ENCODE measurements at places on chromosomes 3 and 15.

- H3K4me3 ChIP-seq = no peak overlapping the region
- DNase-seq = no peak
- H3K27ac ChIP-seq = no peak overlapping the region
- H3K4me1 ChIP-seq = no peaks in the 10 kb centered on the region
- H3K36me3 ChIP-seq = no peaks in the 10 kb centered on the region
These were observed 77.2 kb downstream of the IL12A start for GRCh38 chr3:160065786-160066185.

DNA sequence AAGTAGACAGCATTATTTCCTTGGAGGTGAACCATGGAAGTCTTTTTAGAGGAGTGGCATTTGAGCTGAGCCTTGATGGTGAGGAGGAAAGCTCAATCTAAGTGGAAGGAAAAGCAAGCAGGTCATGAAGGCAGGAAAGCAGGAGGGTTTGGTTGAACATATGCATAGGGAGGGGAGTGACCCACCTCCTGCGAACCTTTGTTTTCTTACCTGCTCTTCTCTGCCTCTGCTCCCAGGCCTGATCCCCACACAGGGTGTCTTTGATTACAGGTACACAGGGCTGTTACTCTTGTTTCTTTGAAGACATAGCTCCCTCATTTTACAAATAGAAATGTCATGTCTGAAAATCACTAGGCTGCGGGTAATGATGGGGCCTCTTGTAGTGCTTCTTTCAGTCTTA is 248.1 kb upstream of the TPRG1 start:
- no peak for DNase-seq
- no peaks in the 10 kb centered on the region for H3K27me3 ChIP-seq
- no peaks in the 10 kb centered on the region for H3K36me3 ChIP-seq
- H3K4me1 ChIP-seq = peaks cover 21% of the 10 kb centered on the region

DNA sequence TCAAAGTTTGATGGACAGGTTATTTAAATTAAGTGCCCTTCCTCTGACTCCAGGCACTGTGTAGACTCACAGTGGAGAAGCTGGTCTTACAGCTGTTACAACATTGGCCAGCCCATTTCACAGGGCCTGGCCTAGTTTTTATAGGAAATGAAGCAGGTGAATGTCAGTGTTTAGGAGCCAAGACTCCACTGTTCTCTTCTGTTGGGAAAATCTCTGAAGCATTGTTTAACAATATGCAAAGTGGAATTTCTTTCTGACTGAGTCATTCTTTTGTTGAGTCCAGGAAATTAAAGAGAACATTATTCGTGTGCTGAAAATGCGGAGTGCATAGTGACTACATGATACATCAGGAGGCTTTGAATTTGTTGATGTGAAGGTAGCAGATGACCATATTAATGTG is 64.7 kb downstream of the ARRDC4 start:
- DNase-seq = no peak
- H3K36me3 ChIP-seq = no peaks in the 10 kb centered on the region
- H3K27ac ChIP-seq = no peak overlapping the region
- no peak overlapping the region for H3K4me3 ChIP-seq

DNA sequence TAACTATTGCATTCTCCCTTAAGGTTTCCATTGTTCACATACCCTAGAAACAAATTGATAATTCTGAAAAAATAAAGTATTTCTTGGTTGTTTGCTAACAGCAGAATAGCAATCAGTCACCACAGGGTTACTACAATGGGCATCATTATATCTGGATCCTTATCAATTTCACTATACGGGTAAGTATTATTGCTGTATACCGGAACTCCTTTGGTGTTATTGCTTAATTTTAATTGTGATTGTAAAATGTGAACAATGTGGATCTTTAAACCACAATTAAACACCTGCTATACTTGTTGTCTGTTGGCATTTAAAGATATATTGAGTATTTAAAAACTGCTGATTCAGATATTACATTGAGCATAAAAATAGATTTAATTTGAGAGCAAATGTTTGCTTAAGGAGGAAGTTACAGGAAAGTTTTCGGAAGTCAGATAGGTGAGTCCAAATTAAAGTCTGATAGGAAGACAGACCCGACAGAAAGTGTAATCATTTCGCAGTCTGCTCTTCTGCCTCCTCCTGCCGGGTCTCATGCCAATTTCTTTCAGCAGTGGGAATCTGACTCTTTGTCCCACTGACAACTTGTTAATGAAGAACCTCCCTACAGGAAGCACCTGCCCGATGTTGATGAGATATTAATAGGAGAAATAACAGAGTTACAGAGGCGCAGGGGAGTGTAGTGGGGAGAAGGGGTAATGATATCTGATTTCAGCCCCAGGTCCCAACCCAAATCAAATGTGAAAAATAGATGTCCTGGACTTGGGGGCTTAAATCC is 169.7 kb upstream of the TBC1D5 start:
- peaks cover 2% of the 10 kb centered on the region for H3K27me3 ChIP-seq
- no peak overlapping the region for H3K27ac ChIP-seq
- no peaks in the 10 kb centered on the region for H3K36me3 ChIP-seq
- H3K4me1 ChIP-seq = no peaks in the 10 kb centered on the region
- no peak overlapping the region for H3K4me3 ChIP-seq

DNA sequence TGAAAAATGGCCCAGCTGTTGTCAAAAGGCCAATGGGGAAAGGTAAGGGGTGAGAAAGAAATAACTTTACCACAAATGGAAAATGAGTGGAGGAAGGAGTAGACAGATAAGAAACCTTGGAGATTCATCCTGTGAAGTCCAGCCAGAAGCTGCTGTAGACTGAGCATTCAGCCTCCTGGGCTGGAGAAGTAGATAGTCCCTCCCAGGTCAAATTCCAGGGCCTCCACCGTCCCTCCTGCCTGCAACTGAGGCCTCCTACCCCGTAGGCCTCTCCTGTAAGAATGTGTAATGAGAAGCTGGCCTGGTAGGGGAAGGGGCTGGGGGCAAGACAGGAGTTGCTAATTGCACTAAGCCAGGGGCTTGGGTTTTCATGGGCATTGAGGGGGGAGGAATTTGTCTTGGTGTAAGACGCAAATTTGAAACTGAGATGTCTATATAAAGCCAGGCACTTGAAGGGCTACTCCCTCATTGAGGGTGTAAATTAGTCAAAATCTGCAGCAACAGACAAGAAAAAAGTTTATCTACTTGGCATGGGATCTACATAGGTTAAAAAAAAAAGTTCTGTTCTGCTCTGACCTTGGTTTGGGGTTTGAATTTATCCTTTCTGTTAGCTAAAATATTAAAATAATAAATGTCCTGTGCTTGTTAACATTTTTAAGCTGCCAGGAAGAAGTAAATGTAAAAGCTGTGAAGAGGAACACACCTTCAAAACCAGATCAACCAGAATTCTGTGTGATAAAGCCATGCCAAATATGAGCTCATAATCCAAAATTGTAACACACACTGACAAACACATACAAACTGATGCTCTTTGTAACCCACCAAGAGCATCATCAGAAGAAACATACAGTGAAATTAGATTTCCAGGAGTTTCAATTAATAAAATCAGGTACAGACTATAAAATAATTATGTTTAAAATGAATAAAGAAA is 1.7 kb upstream of the RBP2 start:
- no peak for DNase-seq
- H3K4me3 ChIP-seq = no peak overlapping the region
- no peaks in the 10 kb centered on the region for H3K27me3 ChIP-seq
- H3K36me3 ChIP-seq = no peaks in the 10 kb centered on the region
- H3K27ac ChIP-seq = no peak overlapping the region
